ENCODE measurements at places on chromosomes 3 and 15.
A peak's percentile ranks its signal among the peaks of the same experiment; 100 is the strongest.

GRCh38 chr3:53938645-53939044 lies 47.0 kb upstream of the SELENOK start:
- peak; percentile 35 for DNase-seq

DNA sequence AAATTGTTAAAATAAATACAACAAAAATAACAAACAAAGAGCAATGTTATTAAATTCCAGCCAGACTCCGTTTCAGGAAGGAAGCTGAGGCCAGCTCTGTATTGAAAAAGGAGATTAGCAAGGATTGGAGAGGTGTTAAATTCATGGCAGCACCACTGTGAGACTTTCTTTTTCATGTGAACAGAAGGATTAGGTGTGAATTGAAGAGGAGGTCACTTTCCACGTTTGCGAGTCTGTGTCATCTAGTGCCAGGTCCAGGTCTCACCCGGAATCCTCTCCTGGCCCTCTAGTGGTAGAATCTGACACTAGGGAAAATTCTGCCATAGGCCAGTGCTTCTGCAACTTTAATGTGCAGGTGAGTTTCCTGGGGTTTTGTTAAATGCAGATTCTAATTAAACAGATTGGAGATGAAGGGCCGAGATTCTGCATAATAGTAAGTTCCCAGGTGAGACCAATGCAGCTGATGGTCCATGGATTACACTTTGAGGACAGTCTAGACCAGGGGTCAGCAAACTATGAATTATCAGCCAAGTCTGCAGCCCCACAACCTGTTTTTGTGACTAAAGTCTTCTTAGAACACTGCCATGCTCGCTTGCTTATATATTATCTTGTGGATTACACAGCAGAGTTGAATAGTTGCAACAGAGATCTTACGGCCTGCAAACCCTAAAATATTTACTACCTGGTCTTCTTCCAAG lies 9.2 kb upstream of the SLC6A1 start:
- DNase-seq: peak; percentile 72

DNA sequence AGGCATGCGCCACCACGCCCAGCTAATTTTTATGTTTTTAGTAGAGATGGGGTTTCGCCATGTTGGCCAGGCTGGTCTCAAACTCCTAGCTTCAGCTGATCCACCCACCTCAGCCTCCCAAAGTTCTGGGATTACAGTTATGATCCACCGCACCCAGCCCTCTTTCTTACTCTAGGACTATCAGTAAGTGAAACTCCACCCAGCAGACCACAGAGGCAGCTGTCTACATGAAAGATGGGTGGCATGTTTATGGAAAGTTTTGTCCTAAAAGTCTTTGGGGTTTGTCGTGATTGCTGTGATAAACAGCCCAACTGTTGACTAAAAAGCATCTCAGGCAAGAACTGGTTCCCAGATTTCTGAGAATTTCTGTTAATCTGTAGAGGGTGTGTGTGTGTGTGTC lies 10.9 kb downstream of the ARL6IP5 start:
- DNase-seq: no peak

DNA sequence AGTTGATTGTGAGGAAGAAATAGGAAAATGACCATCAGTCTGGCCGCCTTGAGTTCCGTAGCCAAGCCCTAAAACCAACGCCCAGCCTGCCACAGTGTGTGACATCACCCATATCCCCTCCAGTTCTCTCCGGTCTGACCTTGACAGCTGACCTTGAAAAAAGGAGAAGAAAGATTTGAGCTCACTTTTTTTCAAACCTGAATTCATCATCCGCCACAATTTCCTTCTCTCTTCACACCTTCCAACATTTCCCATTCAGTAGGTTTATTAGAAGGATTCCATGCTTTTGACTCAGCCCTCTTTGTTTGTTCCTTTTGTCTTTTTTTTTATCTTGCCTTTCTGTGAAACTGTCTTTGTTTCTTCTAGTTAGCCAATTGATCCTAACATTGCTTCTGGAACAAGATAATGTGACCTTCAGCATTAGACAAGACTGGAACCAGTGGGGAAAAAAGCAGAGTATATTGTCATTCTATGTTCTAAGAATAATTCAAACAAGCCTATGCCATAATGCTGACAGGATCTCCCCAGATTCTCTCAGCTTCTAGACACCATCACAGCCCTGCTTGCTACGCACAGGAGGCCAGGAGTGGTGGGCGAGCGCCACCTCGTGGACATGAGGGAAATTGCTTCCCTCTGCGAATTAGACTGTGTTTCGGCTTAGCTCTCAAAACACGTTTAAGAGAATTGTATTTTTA lies 283.1 kb downstream of the FGF12 start:
- peak; percentile 36 for DNase-seq

DNA sequence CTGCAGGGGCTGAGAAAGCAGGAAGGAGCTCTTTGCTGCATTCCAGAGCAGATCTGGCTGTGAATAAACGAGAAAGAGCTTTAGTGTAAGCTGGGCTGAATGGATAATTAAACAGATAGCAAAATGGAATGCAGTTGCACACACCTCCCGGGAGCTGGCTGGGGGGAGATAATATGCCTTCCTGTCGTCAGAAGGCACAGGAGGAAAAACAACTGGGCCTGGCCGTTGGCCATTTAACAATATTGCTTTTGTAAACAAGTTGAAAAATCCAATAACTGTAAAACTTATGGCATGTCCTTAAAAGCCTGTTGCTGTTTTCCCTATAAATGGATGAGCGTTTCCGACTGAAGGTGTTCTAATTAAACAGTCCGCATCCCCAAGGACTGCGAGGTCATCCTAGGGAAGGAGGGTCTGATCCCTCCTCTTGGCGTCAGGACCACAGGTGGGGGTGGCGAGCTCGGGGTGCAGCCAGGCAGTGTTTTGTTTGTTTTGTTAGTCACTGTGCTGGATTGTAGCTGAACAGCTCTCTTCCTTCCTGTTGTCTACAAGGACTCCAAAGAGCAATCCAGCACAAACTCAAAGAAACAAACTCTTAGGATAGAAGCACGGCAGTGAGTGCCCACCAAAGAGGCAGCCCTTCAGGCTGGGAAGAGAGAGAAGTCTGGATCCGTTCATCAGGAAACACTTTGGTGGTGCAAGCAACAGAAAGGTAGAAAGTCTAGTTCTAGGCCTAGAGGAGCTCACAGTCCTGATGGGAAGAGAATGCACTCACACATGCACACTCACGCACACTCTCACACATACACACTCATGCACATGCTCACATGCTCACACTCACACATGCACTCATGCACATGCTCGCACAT lies 133.4 kb upstream of the SMAD3 start:
- DNase-seq: peak; percentile 68

GRCh38 chr3:54257125-54257720 lies 134.9 kb downstream of the CACNA2D3 start:
- DNase-seq: no peak

GRCh38 chr3:141729240-141729639 lies 8.9 kb upstream of the RNF7 start:
- no peak for DNase-seq

DNA sequence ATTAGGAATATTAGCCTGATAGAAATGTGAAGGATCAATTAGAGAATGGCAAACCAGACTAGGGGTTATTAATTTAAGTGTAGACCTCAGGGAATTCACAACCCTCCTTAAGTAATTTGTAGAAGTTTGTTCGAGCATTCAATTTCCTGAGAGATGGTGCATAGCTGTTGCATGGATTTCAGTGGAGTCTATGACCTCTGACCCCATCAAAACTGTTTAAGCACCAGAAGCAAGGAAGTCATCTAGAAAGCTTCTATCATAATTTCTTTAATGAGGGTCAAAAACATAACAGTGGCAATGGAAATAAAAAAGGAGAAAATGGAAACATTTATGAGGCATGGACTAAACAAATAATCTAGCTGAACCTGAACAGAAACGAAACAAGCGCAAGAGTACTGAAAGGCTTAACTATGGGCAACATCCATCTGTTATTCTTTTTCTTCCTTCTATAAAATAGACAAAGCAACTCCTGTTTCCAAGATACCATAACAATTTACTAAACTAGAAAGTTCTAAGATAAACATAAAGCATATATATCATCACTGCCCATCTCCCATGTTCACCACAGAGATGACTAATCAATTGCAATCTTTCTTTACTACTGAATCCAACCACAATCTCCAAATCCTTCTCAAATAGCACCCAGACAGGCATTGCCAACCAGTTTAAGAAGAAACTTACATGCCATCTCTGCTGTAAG lies 151.4 kb downstream of the THRB start:
- no peak for DNase-seq

DNA sequence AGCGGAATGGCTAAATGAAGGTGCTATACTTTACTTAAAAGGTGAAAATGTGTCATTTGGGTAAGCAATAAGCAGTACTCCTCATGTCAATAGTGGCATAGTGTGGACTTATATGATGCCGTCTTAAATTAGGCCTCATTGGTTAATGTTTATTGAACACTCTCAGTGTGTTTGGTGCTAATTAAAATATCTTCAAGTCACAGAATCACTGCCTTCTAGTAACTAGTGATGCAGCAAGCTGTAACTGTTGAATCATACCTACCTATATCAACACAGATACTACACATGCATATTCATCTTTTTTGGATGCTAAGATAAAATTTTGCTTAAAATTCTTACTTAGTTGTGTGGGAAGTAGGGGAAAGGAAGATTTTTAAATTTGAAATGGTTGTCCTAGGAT lies 30.7 kb downstream of the ARHGAP31 start:
- DNase-seq: no peak

DNA sequence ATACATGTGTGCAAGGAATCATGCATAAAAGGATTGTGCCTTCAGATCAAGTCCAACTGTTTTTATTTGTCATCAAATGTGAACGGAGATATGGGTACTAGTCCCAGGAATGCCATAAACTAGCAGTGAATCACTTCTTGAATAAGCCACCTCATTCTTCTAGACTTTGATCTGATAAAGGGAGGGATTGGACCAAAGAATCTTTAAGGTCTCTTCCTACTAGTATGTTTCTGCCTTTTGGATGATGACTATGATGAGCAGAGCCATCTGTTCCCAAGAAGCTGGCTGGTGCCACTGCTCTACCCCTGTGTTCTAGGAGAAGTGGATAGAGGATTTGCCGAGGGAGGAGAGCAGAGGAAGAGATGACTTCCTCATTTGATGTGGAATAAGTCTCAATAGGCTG lies 28.8 kb upstream of the UACA start:
- DNase-seq: peak; percentile 53

GRCh38 chr3:154970797-154971196 lies 109.3 kb upstream of the MME start:
- DNase-seq: no peak

DNA sequence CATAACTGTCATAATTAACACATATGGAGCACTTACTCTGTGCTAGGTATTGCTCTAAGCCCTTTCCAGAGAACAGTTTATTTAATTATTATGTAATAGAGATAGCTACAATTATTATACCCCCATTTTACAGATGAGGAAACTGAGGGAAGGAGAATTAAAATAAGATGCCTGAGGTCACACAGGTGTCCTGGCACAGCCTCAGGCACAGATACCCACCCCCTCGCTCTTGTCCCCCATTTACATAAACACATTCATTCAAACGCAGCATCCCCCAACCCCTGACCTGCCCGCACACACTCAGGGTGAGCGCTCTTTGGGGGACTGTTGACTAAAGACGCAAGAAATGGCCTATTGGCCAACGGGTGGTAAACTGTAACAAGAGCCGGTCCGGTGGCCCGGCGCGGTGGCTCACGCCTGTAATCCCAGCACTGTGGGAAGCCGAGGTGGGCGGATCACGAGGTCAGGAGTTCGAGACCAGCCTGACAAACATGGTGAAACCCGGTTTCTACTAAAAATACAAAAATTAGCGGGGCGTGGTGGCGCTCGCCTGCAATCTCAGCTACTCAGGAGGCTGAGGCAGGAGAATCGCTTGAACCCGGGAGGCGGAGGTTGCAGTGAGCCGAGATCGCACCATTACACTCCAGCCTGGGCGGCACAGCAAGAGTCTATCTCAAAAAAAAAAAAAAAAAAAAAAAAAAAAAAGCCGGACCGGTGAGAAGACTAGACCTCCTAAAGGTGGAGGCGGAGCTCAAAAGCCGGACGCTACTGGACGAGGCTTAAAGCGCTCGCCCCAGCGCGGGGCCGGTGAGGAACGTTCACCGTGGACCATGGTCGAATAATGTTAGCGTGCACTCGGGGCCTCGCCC lies 1.9 kb upstream of the ISL2 start:
- no peak for DNase-seq

GRCh38 chr3:172776049-172776717 lies 25.7 kb downstream of the ECT2 start:
- no peak for DNase-seq

GRCh38 chr3:157201648-157202278 lies 41.8 kb upstream of the CCNL1 start:
- DNase-seq: peak; percentile 27

GRCh38 chr15:101384276-101384675 lies 89.2 kb upstream of the SNRPA1 start:
- DNase-seq: no peak

GRCh38 chr3:55725681-55726500 lies 238.8 kb upstream of the WNT5A start:
- DNase-seq: no peak

DNA sequence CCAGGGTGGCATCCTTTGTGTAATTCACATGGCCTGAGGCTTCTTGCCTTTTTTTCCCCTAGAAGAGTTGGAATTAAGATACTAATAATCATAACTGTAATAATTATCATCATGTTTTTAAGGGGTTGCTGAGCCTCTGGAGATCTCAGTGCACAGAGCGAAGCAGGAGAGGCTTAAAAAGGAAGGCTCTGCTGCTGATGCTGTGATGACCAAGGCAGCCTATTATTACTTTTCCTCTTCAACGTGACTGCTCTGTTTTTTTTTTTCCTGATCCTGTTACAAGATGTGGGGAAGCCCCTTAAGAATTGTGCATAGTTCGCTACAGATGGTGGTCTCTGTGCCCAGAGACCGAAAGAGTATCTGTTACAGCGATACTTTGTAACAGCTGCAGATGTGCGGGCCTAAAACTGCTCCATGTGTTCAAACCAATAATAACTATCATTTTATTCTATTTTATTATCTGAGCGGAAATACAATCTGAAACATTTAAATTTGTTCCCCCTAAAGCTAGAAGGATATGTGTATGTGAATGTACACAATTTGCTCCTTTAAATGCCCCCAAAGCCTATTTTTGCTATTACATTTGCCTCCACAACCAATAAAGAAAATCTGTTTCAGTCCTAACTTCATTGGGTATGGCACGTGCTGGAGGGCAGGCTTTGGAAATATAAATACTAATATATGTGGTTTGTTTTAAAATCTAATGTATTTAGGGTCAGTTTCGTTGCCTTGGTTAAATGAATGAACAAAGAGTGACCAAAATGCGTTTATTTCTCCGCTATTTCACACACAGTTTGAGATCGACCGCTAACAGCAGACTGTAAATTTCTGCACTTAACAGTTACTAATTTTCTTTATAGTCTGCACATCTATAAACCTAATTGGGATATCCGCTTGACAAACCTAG lies 4.6 kb downstream of the SHOX2 start:
- no peak for DNase-seq

- DNase-seq: no peak
These were observed 84.7 kb upstream of the LMCD1 start for GRCh38 chr3:8416965-8417364.

GRCh38 chr3:46733026-46733800 lies 15.5 kb upstream of the PRSS50 start:
- DNase-seq: no peak

DNA sequence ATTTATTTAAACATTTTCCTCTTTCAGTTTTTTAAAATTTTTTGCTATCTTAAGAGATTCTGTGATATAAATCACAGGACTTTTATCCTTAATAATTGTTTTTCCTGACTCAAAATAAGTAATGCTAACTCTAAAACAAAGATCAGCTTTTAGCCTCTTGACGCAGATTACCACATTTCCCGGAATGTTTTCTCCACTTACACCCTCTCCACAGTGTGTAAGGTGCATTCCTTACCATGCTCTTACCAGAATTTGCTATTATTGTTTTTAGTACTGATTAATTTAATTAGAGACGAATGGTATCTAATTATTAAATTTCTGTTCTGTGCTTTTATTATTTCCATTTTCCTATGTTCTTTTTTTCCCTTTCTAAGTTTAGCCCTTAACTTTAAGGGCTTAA lies 34.8 kb downstream of the GUCA1C start:
- DNase-seq: no peak

Data from hepatic stellate cell (primary cell).